ENCODE measurements at places on chromosomes 12 and 14.

GRCh38 chr12:122503147-122503751 is 2.5 kb upstream of the ZCCHC8 start:
- no peak for DNase-seq

DNA sequence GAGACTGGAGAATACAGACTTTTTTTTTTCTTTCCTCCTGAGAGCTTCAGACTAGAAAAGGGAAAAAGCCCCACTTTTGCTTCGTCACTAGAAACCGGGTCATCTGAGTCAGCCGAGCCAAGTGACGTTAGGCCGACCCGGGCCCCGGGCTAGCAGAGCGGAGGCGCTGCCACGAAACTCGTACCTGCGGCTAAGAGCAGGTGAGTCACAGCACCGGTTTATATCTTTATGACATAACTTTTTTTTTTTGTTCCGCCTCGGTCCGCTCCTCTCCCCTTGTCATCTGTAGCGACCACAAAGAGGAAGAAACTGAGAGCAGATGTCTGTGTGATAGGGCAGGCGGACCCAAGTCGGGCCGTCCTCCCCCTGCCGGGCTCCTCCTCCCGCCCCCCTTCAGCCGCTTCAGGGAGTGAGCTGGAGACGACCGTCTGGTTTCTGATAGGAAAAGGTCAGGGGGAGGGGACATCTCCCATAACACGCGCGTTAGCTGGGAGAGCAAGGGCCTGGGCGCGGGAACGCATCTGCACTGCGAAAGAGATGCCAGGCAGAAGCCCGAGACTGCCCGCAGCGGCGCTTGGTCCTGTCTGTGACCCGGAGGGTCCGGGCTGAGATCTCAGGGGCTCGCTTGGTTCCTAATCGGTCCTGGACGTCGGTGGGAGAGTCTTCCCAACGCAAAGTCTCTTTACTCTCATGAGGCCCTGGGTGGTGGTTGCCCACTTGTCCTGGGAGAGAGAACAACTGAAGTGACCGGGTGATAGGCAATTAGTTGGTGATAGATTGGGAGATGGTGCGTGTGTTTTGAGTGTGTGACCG is 586 bp downstream of the TTC6 start:
- DNase-seq: no peak

- DNase-seq: no peak
Measured at GRCh38 chr12:31478898-31479297, 112.0 kb downstream of the DENND5B start.

DNA sequence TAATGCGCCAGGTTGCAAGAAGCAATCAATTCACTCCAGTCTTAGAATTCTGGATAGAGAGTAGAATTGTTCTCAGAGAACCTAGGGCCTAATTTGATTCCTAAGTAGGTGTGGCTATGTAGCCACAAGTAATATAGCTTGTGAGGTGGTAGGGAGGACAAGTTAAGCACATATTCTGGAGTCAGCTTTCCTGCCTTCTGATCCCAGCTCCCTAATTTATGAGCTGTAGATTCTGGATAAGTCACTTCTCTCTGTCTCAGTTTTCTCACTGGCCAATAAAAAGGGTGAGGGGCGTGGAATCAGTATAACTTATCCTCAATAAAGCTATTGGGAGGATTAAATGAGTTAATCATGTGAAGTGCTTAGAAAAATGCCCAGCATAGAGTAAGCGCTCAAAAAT is 3.0 kb upstream of the SNW1 start:
- no peak for DNase-seq

GRCh38 chr12:42962384-42962783 is 372.8 kb upstream of the PRICKLE1 start:
- DNase-seq: no peak

GRCh38 chr12:10618338-10618987 is 5.1 kb upstream of the MAGOHB start:
- DNase-seq: no peak

DNA sequence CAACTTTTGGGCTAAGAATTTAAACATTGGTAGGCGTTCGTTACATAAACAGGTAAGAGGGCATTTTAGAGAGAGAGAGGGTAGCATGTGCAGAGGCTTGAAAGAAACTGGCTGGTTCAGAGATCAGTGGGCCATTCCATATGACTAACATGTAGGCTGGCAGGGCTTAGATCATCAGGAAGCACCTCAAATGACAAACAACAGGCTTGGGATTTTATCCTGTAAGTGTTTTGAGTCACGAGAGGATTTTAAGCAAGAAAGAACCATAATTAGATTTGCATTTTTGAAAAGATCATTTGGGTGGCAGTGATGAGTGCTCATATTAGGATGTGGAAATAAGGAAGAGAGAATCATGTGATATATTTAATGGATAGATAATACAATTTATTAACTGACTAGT is 8.7 kb upstream of the PLEKHA5 start:
- DNase-seq: no peak

DNA sequence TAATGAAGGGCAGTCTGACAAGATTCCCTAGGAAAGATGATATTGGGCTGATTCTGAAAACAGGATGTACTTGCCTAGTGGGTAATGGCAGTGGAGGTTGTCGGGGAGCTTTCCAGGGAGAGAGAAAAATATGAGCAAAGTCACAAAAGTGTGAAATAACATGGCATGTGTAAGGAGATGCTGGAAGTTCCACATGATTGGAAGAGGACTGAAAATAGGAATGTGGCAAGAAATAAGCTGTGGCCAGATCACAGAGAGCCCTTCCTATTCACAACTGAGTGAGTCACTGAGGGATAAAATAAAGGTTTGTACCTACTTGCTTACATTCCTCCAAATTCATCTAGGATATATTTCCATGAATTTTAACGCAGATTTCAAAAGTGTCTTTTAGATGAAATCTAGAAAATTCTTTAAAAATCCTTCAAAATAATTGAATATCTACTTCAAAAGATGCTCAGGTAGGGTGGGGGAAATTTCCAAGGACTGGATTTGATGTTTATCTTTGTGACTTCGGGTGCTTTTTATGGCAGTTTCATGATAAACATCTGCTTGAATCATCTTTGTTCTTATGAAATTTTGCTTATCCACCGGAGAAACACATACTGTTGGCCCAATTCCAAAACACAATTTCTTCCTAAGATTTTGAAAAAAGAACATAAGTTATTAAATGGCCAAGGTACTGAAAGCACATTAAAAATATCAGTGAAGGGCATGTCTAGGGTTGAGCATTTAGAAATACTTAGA is 36.3 kb upstream of the SLC2A13 start:
- no peak for DNase-seq

GRCh38 chr12:131457028-131457310 is 253.9 kb upstream of the SFSWAP start:
- DNase-seq: no peak

DNA sequence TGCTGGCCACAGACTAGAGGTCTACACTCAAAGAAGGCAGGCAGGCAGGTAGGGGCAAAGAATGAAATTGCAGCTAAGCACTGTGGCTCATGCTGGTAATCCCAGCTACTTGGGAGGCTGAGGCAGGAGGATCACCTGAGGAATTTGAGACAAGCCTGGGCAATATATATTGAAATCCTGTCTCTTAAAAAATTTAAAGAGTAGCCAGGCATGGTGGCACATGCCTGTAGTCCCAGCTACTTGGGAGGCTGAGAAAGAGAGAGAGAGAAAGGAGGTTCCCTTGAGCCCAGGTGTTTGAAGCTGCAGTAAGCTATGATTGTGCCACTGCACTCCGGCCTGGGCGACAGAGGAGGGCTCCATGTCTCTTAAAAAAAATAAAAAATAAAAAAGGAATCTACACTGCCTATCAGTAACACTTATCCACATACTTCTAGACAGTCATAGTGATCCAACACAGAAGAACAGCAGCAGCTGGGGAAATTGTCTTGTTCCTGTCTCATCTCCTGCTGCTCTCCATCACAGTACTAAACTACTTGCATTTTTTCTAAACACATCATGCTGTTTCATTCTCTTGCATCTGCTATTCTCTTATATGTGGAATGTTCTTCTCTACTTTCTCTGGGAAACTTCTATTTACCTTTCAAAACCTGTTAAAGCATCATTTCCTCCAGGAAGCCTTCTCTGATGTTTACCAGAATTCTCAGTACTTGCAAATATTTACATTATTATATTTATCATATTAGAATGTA is 57.2 kb downstream of the ATF7 start:
- DNase-seq: no peak

GRCh38 chr12:7750350-7750749 is 3.2 kb upstream of the CLEC4C start:
- no peak for DNase-seq

- no peak for DNase-seq
Measured at GRCh38 chr12:47735649-47736048, 10.4 kb upstream of the ENDOU start.

DNA sequence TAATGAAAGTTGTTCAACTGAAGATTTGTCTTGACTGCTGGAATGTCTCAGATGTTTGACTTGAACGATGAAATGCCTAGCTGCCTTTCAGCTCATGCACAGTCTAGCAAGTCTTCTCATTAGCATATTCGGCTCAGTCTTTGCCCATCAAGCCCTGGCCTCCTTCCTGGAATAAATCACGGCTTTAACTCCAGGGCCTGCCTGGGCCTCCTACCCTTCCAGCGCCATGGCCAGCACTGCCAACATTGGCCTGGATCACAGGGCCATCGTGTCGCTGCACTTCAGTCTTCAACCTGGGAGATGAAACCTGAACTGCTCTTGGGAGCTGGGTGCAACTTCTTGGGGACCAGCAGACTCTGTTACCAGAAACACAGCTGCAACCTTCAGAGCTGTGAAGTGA is 126.7 kb upstream of the TMEM260 start:
- no peak for DNase-seq

GRCh38 chr12:65325183-65325582 is 46.7 kb downstream of the MSRB3 start:
- no peak for DNase-seq

- DNase-seq: no peak
Measured at GRCh38 chr12:111635524-111635923, 36.4 kb upstream of the ATXN2 start.

DNA sequence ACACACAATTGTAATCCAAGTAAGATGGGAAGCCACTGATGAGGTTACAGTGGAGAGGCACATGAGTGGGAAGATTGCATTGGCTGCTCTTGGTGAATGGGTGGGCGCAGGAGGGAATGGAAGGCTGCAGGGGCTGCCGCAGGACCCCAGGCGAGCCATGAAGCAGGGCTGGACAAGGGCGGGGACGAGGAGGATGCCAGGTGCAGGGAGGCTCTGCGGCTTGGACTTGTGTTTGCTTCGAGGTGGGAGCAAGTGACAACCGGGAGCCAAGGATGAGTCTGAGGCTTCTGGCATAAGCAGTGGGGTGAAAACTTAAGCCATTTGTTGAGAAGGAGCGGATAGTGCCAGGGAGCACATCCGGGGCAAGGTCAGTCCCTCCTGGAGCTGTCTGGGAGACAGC is 115.0 kb downstream of the TSPAN9 start:
- no peak for DNase-seq

DNA sequence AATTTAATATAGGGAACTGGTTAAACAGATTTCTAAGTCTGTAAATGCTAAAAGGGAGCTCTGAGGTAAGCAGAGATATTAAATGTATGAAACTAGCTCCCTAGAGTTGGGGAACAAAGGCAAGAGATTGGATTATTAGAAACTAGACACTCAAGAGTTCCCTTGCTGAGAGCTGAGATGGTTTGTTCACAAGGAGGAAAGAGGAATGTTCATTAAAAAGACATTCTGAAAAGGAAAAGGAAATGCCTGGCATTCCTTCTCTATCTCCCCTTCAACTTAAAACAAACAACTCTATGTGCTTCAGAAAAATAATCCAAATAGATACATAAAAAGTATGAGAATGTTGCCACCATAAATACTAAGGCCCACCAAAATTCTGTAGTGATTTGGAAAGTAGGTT is 73.7 kb downstream of the GALNT4 start:
- DNase-seq: no peak

GRCh38 chr14:99512571-99513182 is 31.5 kb downstream of the CCNK start:
- DNase-seq: no peak

- DNase-seq: no peak
Measured at GRCh38 chr14:88493392-88494185, 61.2 kb downstream of the PTPN21 start.

GRCh38 chr12:6605421-6606330 is 1.5 kb downstream of the CHD4 start:
- no peak for DNase-seq

- no peak for DNase-seq
Measured at GRCh38 chr12:31715283-31715825, 13.5 kb downstream of the AMN1 start.

DNA sequence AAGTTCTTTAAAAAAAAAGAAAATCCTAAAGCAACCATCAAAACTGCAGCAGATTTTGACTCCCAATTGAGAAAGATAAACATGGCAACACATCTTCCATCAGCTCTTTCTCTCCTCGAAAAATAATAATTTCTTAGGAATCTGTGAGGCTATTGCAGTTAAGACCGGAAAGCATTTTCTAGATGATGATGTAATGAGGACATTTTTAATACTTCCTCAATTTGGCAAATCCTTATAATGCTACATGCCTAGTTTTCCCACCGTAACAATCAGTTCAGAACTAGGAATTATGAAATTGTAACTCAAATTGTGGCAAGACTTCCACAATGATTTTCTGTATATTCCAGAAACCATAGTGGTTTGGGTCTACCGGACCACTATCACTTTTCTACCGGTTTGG is 180.9 kb upstream of the PDE3A start:
- no peak for DNase-seq

GRCh38 chr14:69008421-69008884 is 29.4 kb upstream of the ACTN1 start:
- DNase-seq: no peak

DNA sequence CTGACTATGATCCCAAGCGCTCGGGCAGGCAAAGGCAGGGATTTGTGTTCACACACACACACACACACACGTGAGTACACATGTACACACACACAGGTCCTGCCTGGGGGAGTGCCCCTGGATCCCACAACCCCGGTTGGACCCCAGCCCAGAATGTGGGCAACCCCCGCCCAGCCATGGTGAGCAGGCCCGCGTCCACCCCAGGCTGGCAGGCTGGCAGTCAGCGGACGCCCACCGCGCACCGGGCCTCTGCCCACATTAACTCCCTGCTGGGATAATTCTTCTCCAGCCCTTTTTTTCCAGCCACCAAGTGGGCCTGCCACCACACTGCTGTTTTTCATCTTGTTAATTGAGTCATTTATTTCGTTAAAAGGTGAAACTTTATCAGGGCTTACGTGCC is 256.2 kb downstream of the BCL11B start:
- no peak for DNase-seq

Measured in stimulated activated CD8-positive, alpha-beta memory T cell treated with anti-CD3 and anti-CD28 coated beads, Interleukin-12 subunit alpha, Interleukin-12 subunit beta, amount 100 ng/mL, for 1 hour (primary cell).